ENCODE measurements at places on chromosomes 12 and 14.

DNA sequence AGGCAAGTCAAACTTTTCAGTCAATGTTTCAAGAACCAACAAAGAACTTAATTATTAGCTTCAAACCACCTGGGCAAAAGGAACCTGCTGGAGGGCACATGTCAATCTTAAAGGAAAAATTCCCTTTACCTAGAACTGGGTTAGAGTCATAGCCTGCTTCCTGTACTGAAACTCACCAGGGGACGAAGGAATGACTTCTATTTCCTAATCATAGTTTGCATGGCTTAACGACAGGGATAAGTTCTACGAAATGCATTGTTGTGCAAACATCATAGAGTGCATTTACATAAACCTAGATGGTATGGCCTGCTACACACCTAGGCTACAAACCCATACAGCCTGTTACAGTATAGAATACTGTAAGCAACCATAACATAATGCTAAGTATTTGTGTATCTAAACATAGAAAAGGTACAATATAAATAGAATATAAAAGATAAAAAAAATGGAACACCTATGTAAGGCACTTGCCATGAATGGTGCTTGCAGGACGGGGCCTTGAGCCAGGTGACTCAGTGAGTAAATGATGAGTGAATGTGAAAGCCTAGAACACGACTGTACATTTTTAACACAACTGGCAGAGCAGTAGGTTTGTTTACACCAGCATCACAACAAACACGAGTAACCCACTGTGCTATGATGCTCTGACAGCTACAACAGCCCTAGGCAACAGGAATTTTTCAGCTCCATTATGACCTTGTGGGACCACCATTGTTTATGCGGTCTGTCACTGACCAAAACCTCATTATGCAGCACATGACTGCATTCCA lies 234.9 kb upstream of the CAND1 start:
- DNase-seq = no peak

DNA sequence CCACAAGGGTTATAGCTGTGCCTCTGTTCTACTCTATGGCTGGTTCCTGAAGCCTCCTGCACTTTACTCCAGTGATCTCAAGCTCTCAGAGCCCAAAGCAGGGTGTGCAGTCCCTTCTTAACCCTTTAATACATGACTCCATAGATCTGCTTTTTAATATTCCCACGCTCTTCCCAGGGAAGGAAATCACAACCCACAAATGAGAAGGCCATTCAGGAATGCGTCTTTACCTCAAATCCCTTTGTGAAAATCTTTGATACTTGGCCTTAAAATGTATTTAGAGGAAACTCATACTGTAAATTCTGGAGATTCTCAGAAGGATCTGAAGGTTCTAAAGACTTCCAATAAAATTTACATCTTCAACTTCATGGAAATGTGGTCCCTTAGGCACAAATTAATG lies 17.0 kb downstream of the NID2 start:
- no peak for DNase-seq

- DNase-seq = no peak
Observed at GRCh38 chr12:12774791-12775190, 10.7 kb upstream of the APOLD1 start.

GRCh38 chr14:100271247-100271939 lies 32.4 kb downstream of the YY1 start:
- no peak for DNase-seq

DNA sequence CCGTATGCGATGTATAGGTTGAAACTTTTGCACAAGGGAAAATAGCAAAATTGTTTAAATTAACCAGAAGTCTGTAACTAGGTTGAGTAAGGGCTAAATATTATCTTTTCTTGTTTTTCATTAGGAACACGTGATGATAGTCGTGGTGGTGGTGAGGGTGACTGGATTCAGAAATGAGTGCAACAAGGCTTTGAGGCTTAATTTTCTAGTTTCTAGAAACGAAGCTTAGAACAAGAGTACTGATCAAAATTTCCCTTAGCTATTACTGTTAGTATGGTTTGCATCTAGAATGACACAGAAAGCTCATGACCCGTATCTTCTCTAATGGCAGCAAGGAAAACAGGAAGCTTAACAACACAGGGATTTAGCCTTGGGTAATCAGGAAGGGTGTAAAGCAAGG lies 7.0 kb downstream of the SLIRP start:
- DNase-seq = no peak

- DNase-seq = no peak
Observed at GRCh38 chr12:7989827-7990491, 42.6 kb upstream of the FOXJ2 start.

- DNase-seq = no peak
Observed at GRCh38 chr12:100128512-100128908, 14.2 kb downstream of the BLTP3B start.

- peak; percentile 2 for DNase-seq
Observed at GRCh38 chr12:97308576-97309198, 153.9 kb upstream of the RMST start.

- no peak for DNase-seq
Observed at GRCh38 chr12:21276826-21277225, 57.9 kb downstream of the SLCO1A2 start.

DNA sequence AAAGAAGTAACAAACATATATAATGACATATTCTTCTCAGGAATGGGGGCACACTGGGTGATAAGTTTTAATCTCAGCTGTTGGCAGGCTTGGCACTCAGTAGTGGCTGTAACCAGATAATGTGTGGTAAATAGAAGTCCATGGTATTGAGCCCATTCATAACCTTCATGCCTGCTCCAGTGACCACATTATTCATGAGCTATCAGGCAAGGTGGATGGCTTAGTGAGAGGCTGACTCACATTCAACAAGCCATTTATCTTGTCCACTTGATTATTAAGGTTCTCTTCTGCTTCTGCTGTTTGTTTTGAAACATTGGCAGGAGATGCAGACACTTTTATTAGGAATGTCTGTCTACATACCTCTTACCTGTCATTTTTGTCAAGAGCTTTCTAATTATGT lies 950.4 kb upstream of the LRFN5 start:
- no peak for DNase-seq

GRCh38 chr12:6840330-6840729 lies 395 bp upstream of the GNB3 start:
- DNase-seq = no peak

DNA sequence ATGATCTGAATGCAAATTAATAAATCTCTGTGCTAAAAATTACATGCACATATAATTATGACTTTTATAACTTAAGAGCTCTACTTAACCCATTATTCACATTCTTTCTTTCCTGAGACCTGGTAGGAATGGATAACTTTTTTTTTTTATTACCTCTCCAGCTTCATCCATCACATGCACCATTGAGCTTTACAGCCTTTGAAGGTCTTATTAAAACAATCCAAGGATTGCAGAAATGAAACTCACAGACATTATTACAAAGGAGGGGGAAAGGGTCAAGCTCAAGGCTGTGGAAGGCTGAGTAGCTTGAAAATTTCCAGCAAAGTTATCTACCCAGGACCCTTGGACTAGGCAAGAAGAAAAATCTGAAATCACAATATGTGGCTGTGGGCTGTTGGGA lies 202.5 kb upstream of the GRIP1 start:
- DNase-seq = no peak

- no peak for DNase-seq
Observed at GRCh38 chr14:28656704-28657255, 109.8 kb upstream of the FOXG1 start.

DNA sequence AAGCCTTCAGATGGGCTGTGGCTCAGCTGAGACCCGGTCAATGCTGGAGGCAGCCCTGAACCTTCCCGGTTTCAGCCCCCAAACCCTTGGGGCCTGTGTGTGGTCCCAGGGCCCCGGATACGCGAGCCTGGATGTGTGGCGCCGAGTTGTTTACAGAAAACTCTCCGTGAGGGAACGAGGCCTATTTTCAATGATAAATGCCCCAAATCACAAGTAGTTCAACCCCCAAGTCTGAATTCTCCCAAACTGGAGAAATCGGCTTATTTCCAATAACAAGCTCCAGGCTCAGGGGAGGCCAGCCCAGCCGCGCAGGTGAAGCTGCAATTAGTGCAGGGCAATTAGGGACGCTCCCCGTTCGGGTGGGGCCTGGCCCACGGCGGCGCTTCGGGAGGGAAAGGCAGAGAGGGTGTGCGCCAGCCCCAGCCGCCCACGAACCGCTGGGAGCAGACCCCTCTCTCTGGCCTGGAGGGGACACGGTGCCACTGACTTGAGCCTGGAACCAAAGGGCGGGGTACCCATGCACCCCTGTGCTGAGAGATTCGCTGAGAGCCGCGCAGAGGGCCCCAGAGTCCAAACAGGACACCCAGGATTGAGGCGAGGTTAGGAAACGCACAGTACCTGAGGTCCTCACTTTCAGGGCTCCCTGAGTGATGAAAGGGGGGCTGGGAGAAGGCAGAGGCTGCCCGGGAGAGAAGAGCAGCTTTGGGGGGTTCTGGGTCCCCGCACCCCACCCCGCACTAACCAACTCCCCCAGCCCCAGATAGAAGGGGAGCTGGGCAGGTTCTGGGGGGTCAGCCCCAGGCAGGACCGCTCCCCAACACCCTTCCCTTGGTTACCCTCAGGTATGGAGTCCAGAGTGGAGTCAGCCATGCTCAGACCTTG lies 14.2 kb upstream of the ANKRD9 start:
- no peak for DNase-seq

- no peak for DNase-seq
Observed at GRCh38 chr14:63614679-63615363, 26.9 kb downstream of the WDR89 start.

- DNase-seq = no peak
Observed at GRCh38 chr14:35374263-35374712, 30.3 kb downstream of the NFKBIA start.

- DNase-seq = no peak
Observed at GRCh38 chr12:84159260-84159659, 753.3 kb downstream of the SLC6A15 start.

DNA sequence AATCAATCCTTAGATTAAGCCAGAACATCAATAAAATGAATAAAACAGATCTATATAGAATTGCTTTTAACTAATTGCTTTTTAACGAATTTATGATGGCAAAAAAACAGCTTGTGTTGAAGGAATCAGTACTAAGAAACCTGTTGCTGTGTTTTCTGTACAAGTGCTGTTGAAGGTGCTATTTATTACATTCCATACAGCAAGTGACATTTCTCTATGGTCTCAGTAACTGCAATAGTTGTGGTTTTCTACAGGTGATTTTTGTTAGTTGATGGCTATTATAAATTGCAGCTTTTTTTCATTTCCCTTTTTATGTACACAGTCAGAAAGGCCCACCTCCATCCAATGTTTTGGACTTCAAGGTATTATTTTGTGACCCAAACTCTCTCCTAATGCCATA lies 56.6 kb downstream of the SLC2A13 start:
- no peak for DNase-seq

DNA sequence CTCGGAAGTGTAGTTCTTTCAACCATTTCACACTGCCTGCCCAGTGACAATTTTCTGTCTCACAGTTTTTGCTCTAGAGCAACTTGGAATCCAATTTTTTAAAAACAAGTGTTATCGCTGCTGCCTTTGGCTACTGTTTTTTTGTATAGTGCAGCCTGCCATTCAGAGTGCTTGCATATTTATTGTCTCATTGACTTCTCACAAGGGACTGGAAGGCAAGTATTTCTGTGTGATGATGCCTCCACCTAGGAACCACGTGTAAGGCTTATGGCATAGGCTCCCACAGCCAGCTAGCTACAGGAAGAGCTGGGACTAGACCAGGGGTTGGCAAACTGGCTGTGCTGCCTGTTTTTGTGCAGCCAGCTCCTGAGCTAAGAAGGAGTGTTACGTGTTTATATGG lies 903 bp downstream of the PARPBP start:
- DNase-seq = no peak

DNA sequence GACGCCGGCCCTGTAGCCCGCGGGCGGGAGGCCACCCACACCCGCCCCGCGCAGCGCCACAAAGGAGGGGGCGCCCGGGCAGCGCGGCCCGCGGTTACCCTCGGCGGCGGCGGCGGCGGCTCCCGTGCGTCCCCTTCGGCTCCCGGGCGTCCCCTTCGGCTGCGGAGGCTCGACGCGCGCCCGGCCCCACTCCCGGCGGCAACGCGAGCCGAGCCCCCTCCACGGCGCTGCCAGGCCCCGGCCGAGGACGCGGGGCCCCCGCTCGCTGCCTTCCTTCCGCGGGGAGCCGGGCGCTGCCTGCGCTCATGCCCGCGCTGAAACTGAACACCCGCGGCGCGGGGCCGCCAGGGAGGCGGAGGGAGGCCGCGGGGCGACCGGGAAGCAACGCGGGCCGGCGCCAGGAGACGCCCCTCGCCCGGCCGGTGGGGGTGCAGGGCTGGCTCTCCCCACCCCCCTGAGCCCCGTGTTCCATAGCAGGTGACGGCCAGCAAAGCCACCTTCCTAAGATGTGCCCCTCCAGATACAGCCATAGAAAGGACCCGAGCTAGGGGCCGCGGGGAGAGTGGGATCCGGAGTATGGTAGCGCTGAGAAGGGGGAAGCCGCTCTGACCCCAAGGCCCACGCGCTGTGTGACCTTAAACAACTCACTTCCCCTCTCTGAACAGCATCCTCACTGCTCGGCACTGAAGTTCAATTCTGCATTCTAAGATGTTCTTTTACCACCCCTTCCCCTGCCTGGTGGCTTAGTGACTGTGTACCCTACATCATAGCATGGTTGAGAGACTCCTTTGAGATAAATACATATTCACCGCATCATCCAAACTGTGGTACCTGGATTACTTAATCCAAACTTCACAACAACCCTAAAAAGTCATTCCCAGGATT lies 42.8 kb downstream of the KDM2B start:
- peak; percentile 60 for DNase-seq

Measured in frontal cortex (tissue), 4 donors.